ENCODE measurements at places on chromosomes 6 and 20.

GRCh38 chr20:652615-653109 lies 338 bp downstream of the SRXN1 start:
- DNase-seq: no peak

- DNase-seq: no peak
These were observed 49.8 kb downstream of the PPARD start for GRCh38 chr6:35392111-35392702.

DNA sequence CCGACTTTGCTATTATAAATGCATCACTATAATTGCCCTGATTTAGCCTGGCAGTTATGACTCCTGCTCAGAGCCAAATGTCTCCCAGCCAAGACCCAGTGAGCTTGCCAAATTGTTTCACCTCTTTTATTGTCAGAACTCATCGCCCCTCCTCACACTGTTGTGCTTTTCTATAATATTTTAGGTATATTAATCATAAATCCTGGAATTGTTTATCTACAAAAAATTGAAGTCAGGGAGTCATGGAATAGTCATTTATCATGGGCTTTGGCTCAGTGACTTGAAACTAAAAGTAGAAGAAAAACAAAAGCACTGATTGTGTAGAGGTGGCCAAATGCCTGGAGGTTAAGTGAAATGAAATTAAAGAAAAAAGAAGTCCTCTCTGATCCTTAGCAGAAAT lies 85.6 kb downstream of the PFDN4 start:
- no peak for DNase-seq

DNA sequence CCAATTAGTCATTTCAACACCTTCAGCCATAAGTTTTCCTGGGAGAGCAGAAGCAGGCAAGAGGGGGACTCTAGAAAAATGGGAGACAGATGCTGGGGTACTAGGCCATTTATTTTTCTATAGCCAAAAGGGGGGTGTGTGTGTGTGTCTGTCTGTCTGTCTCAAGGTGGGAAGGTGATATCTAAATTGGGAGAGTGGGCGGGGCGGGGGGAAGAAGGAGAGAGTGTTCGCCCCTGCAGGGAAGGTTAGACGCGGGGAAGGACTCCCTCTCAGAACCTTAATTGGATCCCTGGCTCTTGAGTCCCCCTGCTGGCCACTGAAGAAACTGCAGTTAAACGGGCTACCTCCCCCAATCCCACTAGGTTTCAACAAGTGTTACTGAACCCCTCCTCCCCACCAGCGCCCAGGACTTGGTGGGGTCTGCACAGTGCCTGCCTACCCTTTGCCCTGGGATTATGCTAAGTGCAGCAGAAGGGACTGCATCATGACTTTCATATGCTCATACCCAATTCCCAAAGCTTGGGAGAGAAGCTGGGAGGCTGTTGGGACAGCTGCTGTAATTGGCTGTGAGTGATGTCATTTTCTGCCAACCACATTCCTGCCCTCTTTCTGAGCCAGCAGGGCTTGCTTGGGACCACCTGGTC lies 45.8 kb downstream of the FOXP4 start:
- peak; percentile 67 for DNase-seq

Data from hematopoietic multipotent progenitor cell treated with erythropoietin and hydrocortisone succinate and interleukin-3 and kit ligand, for 15 days (in vitro differentiated cells).